HFF-Myc (cell line): ENCODE measurements at places on chromosomes 12 and 14.

- no peak for DNase-seq
Observed at GRCh38 chr14:30177781-30178180, 250.1 kb upstream of the PRKD1 start.

DNA sequence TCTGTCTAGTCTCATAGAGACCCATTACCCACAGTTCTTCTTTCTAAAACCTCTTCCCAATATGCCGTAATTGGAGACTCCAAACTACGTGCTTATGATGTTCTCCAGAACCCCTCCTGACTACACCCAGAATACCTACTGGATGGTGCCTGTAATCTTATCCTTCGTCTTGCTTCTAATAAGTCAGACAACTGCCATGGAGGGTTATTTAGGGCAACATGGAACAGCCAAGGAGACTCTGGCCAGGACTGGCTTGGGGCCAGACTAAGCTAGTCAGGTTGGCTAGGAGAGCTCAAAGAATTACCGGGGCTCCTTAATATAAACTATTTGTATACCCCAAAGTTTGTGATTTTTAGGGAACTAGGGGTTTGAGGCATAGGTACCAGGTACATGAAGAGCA lies 6.8 kb downstream of the PFKM start:
- DNase-seq: no peak

GRCh38 chr12:110270125-110270962 lies 10.7 kb upstream of the ATP2A2 start:
- peak; percentile 42 for DNase-seq

DNA sequence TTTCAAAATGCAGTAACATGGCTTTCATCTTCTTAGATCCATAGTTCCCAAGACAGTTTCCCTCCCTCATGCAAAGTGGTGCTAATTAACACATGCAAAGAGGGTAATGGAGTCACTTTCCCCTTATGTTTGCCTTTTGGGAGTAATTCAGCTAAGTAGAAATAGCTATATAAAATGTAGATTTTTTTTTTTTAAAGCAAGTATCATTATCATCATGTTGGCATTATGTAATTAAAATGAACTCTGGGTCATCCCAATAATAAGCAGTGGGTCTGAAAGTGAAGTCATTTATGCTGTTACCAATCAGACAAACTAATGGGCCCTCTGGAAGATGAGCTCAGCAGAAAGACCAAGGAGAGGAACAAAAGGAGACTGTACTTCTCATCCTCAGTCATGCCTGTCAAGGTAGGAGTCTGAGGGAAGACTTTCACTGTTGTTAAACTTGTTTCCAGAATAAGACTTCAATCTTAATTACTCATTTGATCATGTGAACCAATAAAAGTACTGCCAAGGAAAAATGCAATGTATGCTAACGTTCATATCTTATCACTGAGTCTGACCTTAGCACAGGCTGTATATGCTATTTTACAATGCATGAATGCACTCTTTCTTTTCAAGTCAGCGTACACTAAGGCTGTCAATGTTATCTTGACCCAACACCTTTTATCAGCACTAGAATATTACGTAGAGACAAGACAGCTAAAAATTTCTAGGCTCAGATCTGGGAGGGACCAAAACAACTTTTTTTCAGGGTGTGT lies 26.8 kb downstream of the AREL1 start:
- DNase-seq: no peak

- no peak for DNase-seq
Observed at GRCh38 chr12:76901628-76902380, 23.0 kb upstream of the CSRP2 start.

- no peak for DNase-seq
Observed at GRCh38 chr12:122921917-122922316, 26.0 kb upstream of the VPS37B start.

- no peak for DNase-seq
Observed at GRCh38 chr14:57061009-57061711, 207.5 kb downstream of the EXOC5 start.

DNA sequence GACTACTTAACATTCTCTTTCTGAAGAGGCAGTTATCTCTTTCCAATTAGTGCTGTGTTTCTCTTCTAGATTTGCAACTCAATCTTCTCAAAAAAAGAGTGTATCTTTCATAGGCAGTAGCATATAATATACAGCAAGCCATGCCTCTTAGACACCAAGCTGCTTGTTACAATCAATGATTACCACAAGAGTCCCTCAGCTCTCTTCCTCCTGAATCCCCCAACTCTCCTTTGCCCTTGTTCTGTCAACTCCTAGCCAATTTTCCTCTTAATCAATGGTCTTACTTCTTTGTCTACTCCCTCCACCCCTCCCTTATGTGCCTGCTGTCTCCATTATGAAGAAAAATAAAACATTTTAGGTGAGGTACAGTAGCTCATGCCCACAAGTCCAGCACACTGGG lies 2.6 kb downstream of the TMTC1 start:
- DNase-seq: no peak
